ENCODE measurements at places on chromosomes 5 and 9.

DNA sequence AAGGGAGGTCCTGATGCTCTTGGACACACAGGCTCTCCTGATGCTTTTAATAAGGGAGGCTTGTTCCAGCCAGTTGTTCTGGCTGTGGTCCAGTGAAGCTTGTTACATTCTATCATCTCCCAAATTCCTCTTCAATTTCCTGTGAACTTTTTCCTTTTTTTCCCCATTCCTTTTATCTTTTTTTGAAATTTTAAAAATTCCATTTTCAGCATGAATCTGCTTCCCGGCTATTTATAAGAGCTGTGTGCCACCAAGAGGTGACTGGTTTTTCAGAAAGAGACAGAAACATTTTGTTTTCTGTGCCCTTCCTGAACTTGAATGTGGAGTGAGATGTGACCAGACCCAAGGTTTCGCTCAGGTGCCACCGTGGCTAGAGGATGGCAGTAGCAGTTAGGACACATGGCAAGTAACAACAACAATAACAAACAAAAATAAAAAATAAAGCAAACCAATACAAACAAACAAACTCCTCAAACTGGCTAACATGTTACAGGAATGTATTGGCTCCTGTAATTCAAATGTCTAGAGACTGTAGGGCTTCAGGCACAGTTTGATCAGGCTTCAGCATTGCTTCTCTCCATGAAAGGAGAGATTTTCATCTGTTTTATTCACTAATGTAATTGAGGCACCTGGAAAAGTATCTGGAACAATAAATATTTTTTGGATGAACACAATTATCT lies 121.1 kb downstream of the BOD1 start:
- no peak for DNase-seq

GRCh38 chr5:43409809-43410271 lies 2.4 kb downstream of the CCL28 start:
- no peak for DNase-seq

GRCh38 chr5:68710514-68710913 lies 383.3 kb upstream of the SLC30A5 start:
- DNase-seq: no peak

DNA sequence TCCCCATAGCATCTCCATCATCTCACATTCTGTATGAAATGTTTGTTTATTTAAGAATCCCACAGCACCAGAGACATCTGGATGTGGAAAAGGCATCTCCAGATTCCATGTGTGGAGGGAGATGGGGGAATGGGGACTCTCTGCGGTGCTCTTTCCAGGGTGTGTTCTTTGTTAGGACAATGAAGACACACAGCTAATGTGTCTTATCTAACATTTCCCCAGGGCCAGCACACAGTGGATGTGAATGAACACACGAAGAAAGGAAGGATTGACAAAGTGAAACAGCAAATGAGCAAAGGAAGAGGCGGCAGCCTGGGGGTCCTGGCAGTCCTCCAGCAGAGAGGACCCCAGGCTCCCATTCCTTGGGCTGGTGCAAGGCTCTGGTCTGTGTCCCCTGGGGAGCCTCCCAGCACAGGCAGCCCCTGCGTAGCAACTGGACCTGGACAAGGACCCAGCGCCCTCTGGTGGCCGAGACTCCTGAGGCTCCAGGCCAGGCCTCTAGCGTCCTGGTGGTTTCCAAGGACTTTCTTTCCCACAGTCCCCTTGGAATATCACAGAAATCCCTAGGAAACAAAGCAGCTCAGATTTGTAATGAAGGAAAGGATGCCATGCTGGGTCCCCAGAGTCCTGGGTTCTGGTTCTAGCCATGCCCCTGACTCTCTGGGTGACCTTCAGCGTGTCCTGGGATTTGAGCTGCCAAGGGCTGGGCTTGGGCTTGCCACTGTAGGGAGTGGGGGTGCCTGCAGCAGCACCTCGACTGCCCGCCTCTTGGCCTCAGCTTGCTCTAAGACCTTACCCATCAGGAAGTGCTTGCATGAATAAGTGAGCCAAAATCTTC lies 3.5 kb upstream of the PDLIM7 start:
- DNase-seq: peak; percentile 92

DNA sequence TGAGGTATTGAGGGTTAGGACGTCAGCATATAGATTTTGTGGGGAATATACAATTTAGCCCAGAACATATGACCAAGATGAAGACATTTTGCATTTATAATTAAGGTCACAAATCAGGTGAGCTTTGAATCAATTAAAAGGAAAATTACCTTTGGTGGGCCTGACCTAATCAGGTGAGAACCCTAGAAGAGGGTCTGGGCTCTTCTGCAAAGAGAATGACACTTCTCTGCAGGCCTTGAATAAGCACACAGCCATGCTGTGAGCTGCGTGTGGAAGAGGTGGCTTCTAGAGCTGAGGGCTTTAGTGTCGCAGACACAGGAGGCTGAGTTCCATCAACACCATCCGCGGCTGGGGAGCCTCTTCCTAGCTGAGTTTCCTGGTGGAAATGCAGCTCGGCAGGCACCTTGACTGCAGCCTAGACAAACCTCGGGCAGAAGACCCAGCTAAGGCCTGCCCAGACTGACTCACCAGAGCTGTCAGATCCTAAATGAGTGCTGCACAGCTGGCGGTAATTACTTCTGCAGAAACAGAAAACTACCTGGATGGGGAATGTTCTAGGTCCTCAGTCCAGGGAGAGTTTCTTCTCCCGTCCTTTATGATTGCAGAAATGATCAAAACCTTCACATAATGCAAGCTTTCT lies 287.5 kb upstream of the IRX1 start:
- no peak for DNase-seq

DNA sequence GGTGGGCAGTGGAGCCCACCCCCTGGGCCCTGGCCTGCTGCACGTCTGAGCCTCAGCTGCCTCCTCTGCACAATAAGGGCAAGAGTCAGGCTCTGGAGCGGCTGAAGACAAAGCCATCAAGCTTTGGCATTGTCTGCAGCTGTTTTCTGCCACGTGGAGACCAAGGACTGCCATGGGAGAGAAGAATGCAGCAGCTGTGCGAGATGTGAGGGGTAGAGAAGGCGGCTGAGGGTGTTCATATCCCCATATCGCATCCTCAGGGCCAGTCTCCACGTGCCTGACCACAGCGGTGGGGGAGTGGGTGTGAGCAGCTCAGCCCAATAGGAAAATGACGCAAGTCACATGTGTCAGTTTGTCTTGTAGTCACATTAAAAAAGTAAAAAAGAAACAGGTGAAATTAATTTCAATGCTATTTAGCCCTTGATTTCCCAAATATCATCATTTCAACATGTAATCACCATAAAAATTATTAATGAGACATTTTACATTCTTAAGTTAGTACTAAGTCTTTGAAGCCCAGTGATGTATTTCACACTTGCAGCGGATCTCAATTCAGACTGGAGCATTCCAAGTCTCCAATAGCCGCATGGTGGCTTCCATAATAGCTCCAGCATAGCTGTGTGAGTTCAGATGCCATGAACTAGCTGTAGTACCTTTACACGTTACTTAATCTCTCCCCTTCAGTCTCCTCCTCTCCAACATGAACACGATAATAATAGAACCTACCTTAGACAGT lies 6.6 kb downstream of the C1QTNF2 start:
- DNase-seq: no peak

GRCh38 chr5:123164054-123164453 lies 75.0 kb downstream of the PRDM6 start:
- no peak for DNase-seq

- DNase-seq: no peak
Measured at GRCh38 chr5:136015966-136016650, 12.7 kb upstream of the TGFBI start.

DNA sequence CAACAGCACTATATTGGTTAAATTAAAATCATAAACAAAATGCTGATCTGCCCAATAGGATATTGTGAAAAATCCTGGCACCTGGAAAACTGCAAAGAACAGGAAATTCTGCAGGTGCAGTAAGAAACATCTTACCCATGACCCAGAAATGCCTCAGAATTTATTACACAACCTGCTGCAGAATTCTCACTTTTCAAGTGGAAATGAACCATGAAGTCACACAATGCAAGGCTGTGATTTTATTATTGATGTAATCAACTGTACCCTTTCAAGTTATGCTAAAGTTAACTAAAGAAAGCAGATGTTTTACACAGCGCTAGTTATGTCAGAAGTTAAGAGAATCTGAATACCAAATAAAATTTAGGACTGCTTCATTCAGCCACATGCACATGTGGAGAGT lies 6.0 kb downstream of the STRBP start:
- no peak for DNase-seq

DNA sequence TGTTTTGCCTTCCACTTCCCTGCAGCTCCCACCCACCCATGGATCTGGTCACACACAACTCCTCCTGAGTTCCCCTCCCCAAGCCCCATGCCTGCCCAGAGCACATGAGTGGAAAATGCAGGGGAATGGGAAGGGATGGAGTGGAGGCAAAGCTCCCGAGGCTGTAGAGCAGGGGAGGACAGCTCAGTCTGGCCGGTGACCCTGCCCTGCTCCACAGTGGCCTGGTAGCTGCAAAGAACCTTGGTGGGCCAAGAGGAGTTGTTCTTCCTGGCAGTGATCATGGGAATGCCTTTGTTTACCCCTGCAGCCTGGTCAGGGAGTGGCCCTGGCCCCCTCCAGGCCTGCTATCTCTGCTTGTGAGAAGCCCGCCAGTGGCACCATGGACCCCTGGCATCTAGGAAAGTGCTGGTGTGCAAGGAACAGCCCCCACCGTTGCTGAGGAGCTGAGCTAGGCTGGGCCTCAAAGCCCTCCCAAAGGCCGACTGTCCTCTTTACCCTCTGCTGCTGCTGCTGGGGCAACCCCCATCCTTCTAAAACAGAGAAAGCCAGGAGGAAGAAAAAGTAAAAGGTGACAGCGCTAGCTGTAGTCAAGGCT lies 60.4 kb downstream of the PSD2 start:
- no peak for DNase-seq

- no peak for DNase-seq
Measured at GRCh38 chr5:153670101-153670500, 179.6 kb downstream of the GRIA1 start.

- no peak for DNase-seq
Measured at GRCh38 chr5:80622756-80623155, 31.7 kb upstream of the MSH3 start.

DNA sequence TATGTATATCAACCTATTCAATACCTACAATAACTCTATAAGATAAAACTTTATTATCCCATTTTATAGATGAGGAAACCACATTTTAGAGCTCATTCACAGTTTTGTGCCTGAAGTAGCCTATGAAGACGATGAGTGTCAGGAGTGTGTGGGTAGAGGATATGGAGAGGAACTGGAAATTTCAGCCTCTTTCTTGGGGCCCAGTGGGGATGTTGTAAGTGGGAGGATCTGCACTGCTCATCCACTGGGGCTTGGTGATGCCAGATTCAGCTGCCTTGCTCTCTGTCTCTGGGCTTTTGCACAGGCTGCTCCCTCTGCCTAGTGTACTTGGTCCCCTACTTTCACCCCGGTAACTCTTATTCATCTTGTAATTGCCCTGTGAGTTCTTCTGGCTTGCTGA lies 194.7 kb downstream of the SREK1 start:
- no peak for DNase-seq

- DNase-seq: no peak
Measured at GRCh38 chr5:39948341-39948740, 523.6 kb upstream of the DAB2 start.

DNA sequence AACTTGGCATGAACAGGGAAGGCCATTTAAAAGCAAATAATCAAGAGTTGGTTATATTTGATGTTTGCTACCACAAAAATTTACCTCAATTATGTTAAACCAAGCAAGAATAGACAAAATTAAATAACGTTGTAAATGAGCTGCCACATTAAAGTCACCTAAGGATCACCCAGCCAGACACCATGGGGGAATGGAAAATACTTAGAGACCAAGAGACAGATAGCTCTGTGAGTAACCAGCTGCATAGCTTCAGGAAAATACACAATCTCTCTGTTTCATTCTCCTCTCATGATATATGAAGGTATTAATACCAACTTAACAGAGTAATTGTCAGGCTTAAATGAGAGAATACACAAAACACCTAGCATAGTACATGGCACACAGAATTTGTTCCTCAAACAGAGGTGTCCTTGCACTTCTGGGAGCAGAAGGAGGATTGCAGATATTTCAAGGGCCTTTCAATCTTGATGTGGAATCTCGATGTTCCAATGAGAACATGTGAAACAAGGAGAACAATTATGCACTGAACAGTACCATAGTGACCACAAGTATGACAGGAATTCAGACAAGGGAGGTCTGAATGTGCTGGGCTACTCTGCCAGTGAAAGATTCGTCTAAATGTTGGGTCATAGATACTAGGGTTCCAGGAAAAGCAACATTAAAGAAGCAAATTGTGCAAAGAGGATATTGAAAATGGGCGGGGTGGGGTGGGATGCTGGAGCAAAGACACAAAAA lies 18.6 kb downstream of the JAKMIP2 start:
- no peak for DNase-seq

DNA sequence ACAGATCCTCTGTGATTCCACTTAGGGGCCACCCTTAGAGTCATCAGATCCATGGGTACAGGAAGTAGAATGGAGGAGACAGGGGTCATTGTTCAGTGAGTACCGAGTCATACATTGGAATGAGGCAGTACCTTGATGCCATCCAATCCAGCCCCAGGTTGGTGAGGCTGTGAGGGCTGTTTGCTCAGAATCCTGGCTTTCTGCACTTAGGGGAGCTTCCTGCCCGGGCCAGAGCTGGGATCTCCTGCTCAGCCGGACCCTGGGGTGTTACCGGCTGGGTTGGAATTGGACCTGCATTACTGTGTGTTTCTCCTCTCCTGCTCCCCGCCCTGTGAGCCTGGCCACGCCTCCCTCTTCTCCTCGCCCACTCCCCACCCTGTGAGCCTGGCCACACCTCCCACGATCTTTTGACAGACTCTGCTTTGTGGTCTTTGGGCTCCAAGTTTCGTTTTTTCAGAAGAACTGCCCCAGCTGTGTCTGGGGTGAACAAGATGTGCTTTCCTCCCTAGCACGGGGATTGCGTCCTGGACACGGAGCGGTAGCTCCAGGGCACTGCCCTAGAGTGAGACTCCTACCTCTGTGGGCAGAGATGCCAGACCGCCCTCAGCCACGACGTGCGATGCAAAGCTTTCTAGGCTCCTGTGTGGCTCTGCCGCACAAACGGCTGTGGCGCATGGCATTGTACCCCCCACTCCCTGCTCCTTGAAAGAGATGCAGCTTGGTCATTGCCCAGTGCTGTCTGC lies 15.4 kb downstream of the TRAF2 start:
- DNase-seq: no peak

GRCh38 chr5:103467831-103468230 lies 94.8 kb downstream of the NUDT12 start:
- DNase-seq: no peak

GRCh38 chr5:28014779-28015178 lies 976.4 kb upstream of the CDH9 start:
- DNase-seq: no peak

DNA sequence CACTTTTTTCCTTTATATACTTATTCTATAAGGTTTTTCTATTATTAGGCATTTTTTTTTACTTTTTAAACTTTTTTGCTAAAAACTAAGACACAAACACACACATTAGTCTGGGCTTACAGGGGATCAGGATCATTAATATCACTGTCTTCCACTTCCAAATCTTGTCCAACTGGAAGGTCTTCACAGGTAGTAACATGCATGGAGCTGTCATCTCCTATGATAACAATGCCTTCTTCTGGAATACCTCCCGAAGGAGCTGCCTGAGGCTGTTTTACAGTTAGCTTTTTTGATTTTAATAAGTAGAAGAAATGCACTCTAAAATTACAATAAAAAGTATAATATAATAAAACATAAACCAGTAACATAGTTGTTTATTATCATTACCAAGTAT lies 345.5 kb upstream of the PTGER4 start:
- no peak for DNase-seq
